Naive thymus-derived CD8-positive, alpha-beta T cell (primary cell): ENCODE measurements at places on chromosomes 1 and 21.

- DNase-seq: peak; percentile 52
Observed at GRCh38 chr1:8463144-8463927, 145.4 kb downstream of the SLC45A1 start.

GRCh38 chr1:39713557-39713956 is 22.3 kb upstream of the HPCAL4 start:
- no peak for DNase-seq

- DNase-seq: no peak
Observed at GRCh38 chr1:74468982-74469603, 43.3 kb downstream of the LRRC53 start.

- no peak for DNase-seq
Observed at GRCh38 chr1:247370786-247371732, 39.4 kb upstream of the ZNF496 start.

GRCh38 chr1:41662765-41663437 is 178.4 kb upstream of the EDN2 start:
- no peak for DNase-seq

DNA sequence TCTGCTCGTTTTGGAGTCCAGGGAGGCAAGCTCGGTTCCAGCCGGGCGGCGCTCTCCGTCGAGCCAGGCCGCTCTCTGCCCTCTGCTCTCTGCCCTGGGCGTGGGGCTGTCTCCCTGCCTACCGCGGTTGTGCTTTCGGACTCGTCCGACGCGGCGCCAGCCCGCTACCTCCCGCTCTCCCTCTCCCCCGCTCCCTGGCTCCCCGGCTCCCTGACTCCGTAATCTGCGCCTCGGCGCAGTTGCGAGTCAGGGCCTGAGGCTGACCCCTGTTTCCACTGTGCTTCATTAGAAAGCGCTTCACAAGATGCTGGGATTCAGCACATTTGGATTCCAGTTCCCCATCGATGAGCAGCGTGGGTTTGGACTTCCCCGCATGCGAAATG is 2.2 kb downstream of the SOX13 start:
- DNase-seq: no peak

- DNase-seq: no peak
Observed at GRCh38 chr1:207813512-207813881, 61.6 kb downstream of the CD46 start.

DNA sequence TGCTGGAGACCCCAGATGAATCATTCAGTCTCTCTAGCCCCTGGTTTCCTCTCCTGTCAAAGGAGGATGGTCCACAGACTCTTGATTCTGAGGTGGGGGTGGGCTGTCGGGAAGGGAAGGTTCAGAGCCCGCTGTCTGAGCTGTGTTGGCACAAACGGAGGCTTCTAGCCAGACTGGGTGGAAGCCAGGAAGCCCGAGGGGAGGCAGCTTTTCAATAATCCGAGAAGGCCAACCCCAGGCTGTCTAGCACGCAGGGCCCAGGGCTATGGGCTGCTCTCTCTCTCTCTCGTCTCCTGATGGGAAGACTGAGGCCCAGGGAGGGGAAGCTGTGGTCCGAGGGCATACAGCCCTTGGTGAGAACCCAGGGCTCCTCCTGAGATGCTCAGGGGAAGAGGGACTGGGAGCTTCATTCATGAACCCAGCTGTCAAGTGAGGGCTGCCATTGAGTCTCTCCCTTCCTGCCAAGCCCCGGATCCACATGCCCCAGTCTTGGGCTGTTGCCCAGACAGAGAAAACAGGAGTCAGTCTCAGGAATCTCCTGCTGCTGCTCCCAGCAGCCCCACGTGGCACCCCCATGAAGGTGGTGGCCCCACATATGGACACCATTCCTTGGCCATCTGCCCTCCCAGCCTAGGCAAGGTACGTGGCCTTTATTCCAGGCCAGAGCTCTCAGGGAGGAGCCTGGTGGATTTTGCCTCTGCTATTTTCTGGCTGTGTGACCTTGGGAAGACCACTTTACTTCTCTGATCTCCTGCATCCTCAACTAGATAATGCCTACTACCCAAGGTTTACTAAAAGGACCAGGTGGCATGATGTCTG is 44.4 kb downstream of the RAP1GAP start:
- DNase-seq: no peak
